ENCODE measurements at places on chromosomes 11 and 22. TPM values are rescaled to one million over a fixed set of nuclear protein-coding genes. Genes with fewer than 3 reads are reported as not detected.
A peak's percentile ranks its signal among the peaks of the same experiment; 100 is the strongest.

DNA sequence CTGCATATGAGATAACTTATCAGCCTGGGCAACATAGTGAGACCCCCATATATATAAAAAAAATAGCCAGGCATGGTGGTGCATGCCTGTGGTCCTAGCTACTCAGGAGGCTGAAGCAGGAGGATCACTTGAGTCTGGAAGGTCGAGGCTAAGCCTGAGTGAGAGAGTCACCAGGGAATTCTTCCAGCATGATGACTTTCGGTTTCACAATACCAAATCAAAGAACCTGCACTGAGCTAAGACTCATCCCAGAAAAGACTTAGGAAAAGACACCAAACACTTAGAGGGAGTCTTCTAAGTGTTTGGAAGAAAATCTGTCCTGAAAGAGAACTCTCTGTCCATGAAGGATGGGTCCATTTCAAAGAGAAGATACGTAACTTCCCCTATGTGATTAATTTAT, 12.7 kb downstream of the STK33 start:
- DNase-seq = no peak

- DNase-seq = no peak
Measured at GRCh38 chr11:34324466-34324865, 33.3 kb downstream of the ABTB2 start.

- DNase-seq = no peak
Measured at GRCh38 chr11:15938121-15938611, 418.2 kb downstream of the SOX6 start.

GRCh38 chr11:77449060-77449521, 24.8 kb downstream of the PAK1 start:
- DNase-seq = no peak

- no peak for DNase-seq
Measured at GRCh38 chr11:3947061-3947460, 91.6 kb downstream of the STIM1 start.

DNA sequence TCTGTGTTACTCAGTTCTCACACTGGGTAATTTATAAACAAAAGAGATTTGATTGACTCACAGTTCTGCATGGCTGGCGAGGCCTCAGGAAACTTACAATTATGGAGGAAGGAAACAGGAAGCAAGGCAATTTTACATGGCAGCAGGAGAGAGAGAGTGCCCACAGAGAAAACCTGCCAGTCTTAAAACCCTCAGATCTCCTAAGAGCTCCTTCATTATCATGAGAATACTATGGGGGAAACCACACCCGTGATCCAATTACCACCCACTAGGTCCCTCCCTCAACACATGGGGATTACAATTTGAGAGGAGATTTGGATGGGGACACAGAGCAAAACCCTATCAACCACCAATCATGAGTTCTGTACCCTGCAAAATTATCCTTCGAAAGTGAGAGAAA, 1180.8 kb downstream of the JRKL start:
- DNase-seq = no peak

- DNase-seq = peak; percentile 17
Measured at GRCh38 chr22:35840302-35840739, 122.6 kb downstream of the APOL5 start.

DNA sequence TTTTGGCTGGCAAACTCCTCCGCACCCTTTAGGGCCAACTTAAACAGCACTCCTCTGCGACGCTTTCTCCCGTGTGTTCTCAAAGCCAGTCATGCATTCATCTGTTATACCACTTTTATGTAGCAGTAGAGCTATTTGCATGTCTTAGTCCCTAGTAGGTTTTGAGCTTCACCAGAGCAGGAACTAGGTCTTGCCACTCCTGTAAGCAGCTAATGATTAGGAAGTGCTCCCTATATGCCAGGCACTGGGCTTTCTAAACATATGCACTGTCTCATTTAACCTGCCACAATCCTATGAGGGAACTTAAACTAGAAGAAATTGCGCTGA, 180.8 kb downstream of the DBX1 start:
- DNase-seq = peak; percentile 69

GRCh38 chr11:111183706-111184105, 61.8 kb upstream of the POU2AF2 start:
- DNase-seq = no peak

DNA sequence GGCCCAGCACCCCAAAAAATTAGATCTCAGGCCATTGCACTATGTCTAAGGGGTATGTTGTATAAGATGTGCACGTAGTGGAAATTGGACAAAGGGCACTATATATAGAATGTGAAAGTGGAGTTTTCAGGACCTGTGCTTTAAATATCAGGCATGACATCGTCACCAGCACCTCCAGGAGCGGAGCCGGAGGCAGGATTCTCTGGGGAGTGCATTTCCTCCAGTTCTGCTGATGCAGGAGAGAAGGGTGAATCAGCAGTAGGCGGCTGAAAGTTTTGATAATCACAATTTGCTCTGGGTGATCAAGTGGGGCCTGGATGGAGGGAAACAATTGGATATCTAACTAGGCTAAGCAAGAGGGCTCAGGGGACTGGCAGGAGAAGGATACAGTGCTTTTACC, 69.1 kb upstream of the NTM start:
- DNase-seq = no peak

DNA sequence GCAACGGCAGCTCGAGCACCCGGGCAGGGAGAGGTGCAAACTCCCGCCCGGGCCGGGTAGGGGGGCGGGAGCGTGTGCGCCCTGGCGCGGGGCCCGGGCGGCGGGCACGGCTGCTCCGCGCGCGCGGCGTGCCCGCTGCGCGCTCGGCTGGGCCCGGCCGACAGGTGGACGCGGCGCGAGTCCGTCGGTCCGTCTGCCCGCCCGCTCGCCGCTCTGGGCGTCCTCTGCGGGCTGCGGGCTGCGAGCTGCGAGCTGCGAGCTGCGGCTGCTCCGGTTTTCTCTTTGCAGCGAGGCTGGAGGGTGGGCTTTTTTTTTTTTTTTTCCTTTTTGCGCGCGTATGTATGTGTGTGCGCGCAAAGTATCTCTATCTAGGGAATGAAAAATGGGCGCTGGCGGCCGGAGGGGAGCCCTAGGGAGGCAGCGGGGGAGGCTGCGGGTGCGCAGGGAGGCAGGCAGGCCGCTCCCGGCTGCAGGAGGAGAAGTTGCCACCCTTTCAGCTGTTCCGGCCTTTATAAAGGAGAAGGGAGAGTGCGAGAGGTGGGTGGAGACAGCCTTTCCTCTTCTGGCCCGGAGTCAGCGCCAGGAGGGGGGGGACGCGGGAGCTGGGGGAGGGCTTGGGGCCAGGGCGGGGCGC, at the start of gene PDGFB:
TSS of gene PDGFB (minus strand) at position 487 of the 634 bp plus-strand sequence. CDS start 1,019 bp downstream, outside the sequence.
- DNase-seq = no peak

DNA sequence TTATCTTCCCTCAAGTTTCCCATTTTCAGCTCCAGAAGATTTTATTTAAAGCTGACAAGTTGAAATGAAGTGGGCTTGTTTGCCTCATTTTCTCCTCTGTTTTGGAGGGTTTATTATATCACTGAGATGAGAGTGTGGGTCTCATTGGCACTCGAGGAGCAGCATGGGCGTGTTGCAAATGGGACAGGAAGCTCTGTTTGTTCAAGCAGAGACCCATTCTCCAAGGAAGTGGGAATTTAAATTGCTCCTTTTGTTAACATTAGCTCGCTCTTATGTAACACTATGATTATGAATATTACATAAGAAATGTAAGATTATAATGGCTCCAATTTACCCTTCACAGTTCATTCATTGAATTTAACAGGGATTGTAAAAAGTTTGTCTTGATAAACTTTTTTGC, 317.7 kb upstream of the CTSC start:
- DNase-seq = no peak

DNA sequence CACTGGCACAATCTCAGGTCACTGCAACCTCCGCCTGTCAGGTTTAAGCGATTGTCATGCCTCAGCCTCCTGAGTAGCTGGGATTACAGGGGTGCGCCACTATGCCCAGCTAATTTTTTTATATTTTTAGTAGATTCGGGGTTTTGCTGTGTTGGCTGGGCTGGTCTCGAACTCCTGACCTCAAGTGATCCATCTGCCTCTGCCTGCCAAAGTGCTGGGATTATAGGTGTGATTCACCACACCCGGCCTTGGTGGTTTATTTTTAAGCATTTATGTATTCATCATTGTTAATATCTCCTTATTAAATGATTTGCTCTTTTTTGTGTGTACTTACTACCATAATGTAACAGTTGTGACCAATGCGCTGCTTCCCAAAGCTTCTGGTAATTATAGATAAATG, 171.7 kb downstream of the DDX10 start:
- DNase-seq = no peak

GRCh38 chr11:59028105-59028504, 58.0 kb upstream of the GLYATL1B start:
- DNase-seq = no peak

- no peak for DNase-seq
Measured at GRCh38 chr11:64018310-64018709, 17.4 kb upstream of the FLRT1 start.

GRCh38 chr11:43969543-43969942, 27.1 kb downstream of the C11orf96 start:
- DNase-seq = no peak

- DNase-seq = no peak
Measured at GRCh38 chr11:111101881-111102280, 143.6 kb upstream of the POU2AF2 start.

- no peak for DNase-seq
Measured at GRCh38 chr11:123184531-123184930, 10.5 kb downstream of the CLMP start.

DNA sequence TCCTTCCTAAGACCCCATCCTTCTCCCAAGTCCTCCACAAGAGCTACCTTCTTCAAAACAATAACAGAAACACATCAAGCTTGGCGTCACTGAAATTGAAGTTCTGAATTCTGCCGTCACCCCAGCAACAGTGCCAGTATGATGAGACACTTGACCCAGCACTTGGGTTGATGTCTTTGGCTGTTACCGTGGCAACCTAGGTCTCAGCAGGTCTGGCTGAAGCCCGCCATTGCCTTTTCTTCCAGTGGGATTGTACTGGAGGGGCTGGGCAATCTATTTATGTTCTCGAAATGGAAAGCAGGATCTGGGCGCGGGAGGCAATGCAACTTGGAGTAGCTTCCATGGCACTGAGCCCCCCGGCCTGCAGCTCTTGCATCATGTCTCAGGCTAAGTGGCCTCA, 23.8 kb downstream of the NPTXR start:
- no peak for DNase-seq

DNA sequence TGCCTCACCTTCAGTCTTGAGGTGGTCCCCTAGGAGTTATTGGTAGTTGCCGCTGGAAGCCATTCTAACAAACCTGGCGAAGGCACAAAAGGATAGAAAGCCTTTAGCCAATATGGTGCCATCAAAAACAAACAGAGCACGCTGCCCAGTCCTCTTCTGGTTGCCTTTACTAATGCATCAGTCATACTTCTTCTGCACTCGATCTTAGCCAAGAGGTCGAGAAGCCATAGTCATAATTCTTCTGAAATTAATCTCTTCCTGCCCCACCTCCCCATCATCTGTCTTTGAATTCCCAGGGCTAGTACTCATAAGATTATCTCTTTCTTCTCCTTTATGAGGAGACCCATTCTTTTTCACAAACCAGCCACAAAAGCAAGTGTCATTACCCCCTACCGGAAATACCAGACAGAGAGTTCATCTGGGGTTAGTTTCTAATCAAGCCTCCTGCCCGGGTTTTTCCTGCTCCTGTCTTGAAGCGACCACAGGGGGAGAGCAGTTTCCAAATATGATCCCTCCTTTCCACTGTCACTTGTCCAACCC, 21.4 kb upstream of the EHF start:
- DNase-seq = no peak

DNA sequence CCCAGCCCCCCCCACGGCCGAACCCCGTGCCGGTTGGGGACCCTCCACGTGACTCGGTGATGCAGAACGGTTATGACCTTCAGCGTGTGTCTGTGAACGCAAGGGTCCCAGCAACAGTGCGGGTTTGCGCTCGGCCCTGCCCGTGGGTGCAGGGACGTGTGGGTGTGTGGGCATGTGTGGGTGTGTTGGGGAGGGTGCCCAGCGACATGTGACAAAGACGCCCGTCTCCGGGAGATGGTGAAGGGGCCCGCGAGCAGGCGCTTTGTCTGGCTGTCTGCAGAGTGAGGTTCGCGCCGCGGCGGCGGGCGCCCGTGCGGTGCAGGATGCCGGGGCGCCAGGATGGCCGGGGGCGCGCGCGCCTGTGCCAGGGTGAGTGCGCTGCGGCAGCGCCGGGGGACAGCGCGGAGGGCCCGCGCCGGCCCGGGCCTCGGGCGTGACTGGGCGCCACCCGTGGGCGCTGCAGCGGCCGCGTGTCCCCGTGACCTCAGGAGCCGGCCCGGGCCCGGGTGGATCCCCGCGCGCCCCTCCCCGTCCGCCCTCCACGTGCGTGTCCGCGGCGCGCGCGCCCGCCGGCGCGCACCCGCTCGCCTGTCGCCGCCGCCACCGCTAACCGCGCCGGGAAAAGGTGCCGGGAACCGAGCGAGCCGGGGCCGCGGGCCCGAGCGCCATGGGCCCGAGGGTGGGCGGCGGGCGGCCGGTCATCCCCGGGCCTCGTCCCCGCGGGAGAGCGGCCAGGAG, at the start of gene LRFN4:
TSS of gene LRFN4 (plus strand) at position 569 of the 738 bp plus-strand sequence. CDS start 681 bp downstream, outside the sequence.
- DNase-seq = no peak

DNA sequence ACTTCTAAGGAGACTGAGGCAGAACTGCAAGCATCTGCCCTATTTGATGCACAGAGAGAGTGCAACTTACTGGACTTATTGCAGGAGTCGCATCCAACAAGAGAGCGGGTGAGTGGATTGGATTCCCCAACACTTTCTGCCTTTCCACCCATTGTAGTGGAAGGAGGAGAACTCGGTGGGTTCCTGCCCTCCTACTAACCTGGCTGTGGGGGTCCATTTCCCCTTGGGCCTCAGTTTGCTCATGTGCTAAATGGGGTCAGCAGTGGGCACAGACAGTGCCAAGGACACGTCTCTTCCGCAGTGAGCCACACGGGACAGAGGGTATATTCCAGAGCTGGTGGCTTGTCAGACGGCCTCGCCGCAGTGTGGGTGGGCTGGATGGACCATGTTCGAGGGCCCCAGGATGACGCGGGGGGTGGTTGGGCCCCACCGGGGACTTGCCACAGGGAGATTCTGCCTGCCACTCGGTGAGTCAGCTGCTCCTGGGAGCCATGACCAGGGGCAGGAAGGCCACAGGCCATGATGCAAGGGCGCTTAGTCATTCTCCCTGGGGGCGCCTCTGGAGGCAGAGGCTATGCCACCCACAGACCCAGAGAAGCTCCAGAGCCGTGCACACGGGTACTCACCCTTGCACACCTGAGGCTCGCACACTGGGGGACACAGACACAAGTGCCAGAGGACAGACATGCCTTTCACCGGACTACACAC, 8.2 kb downstream of the ALX4 start:
- no peak for DNase-seq

Gene FGF19
- total RNA-seq = not detected

Gene XKR3
- total RNA-seq = not detected

Gene SCUBE1
- not detected for total RNA-seq

Gene SLC22A25
- total RNA-seq = not detected

Gene MUS81
- total RNA-seq = 89.0 TPM

Gene BAIAP2L2
- 0.22 TPM for total RNA-seq

Gene RFPL2
- not detected for total RNA-seq

Measured in Karpas-422 (cell line).